Stimulated activated CD8-positive, alpha-beta memory T cell treated with anti-CD3 and anti-CD28 coated beads, Interleukin-12 subunit alpha, Interleukin-12 subunit beta, amount 100 ng/mL, for 1 hour (primary cell): ENCODE measurements at places on chromosomes 6 and 20.

DNA sequence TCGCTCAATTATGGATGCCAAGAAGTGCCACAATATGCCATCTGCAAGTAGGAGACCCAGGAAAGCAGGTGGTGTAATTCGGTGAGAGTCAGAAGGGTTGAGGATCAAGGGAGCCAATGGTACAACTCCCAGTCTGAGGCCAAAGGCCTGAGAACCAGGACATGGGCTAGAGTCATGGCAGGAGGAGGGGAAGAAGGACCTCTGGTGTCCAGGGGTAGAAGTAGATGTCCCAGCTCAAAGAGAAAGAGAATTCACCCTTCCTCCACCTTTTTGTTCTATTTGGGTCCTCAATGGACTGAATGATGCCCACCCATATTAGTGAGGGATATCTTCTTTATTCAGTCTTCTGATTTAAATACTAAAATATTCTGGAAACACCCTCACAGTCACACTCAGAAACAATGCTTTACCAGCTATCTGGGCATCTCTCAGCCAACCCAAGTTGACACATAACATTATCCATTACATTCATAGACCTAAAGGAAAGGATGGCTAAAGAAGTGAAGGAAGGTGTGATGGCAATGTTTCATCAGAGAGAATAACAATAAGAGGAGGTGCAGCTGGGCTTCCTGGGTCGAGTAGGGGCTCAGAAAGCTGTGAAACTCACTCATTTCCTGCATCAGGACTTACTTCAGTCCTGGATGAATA is 21.2 kb upstream of the HLA-DQA1 start:
- DNase-seq, result no peak

DNA sequence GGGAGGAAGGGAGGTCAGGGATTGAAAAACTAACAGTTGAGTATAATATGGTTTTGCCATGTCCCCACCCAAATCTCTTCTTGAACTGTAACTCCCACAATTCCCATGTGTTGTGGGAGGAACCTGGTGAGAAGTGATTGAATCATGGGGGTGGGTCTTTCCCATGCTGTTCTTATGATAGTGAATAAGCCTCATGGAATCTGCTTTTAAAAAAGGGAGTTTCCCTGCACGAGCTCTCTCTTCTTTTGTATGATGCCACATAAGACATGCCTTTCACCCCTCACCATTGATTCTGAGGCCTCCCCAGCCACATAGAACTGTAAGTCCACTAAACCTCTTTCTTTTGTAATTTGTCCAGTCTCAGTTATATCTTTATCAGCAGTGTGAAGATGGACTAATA is 833.4 kb upstream of the MAP3K7 start:
- DNase-seq, result no peak

- no peak for DNase-seq
Observed at GRCh38 chr6:165811512-165811911, 148.5 kb upstream of the PDE10A start.

DNA sequence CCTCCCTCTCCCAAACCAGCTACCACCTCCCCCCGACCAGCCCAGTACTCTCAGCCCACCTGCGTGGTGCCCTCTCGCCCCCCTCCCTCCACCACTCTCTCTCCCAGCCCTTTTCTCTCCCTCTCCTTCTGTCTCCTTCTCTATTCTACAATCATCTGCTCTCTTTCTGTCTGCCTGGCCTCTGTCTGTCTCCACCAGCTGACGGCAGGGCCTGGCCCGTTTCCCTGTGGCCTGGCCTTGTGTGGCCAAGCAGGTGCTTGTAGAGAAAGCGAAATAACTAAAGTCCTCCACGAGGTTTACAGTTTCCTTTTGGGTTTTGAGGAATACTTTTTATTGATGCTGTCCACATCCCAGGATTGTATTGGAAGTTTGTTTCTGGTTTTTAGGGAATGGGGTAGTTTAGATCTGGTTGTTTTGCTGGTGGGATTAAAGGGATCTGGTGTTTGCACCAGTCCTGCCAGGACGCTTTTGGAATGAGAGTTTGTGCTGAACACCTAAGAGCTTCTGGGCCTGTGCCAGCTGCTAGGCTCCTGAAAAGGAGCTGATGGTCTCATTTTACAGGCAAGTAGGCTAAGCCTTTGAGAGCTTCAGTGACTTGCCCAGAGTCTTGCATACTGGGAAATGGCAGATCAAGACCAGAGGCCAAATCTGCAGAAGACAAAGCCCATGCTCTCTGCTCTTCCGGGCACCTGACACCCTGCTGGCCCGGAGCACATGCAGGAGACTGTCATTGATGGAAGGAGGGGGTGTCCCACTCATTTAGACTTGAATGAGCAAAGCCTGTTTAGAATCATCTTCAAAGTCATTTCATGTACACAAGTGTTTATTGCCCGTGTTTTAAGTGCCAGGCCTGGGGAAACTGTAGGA is 161.7 kb downstream of the SYCP2 start:
- DNase-seq, result no peak
